ENCODE measurements at places on chromosomes 2 and 18.

GRCh38 chr2:30022444-30023071, 101.2 kb upstream of the ALK start:
- no peak for DNase-seq

GRCh38 chr18:27366151-27366550, 181.0 kb upstream of the CHST9 start:
- no peak for DNase-seq

GRCh38 chr18:32750328-32750727, 22.5 kb downstream of the KLHL14 start:
- DNase-seq, result no peak

DNA sequence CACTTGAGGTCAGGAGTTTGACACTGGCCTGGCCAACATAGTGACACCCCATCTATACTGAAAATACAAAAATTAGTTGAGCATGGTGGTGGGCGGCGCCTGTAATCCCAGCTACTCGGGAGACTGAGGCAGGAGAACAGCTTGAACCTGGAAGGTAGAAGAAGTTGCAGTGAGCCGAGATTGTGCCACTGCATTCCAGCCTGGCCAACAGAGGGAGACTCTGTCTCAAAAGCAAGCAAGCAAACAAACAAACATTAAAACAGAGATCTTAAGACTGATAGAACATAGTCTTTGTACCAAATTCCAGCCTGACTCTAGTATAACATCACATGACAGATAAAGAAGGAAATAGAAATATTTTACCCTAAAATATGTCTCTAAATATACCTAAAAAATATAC, 168.1 kb downstream of the PTPRM start:
- DNase-seq, result no peak

GRCh38 chr2:96952976-96953610, 33.3 kb downstream of the FAM178B start:
- no peak for DNase-seq

- DNase-seq, result no peak
Measured at GRCh38 chr18:74946646-74947375, 262.1 kb downstream of the PTGR3 start.

DNA sequence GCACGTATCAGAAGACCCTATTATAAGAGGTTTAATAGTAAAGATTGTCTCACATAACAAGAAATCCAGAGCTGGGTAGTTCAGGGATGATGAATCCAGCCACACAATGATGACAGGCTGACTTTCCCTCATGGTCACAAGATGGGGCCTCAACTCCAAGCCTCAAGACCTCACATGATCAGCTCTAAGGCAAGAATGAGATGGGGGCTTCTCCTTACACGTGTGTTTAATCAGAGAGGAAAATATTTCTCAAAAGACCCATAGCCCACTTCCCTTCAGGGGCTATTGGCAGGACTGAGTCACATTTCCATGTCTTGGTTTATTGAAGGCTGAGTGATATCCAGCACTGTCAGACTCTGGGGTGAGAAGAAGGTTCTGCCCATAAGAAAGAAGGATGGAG, 100.2 kb upstream of the FOSL2 start:
- DNase-seq, result no peak

- no peak for DNase-seq
Measured at GRCh38 chr2:139454251-139454650, 674.1 kb upstream of the NXPH2 start.

DNA sequence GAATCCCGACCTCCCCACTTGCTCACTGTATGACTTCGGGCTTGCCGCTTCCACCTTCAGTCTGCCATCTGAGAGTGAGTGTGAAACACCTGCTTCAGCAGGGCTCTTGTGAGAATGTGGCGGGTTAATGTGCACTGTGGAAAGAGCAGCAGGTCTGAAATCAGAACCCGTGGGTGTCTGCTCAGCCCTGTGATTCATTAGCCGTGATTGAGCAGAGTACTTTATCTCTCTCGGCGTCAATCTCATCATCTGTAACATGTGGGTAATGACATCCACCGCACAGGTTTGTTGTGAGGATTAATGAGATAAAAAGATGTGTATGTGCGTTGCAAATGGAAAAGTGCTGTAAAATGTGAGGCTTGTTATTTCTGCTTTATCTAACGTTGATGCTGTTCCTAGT, 128.6 kb downstream of the LRATD1 start:
- no peak for DNase-seq

- peak; percentile 44 for DNase-seq
Measured at GRCh38 chr2:170929686-170930050, 615 bp downstream of the GORASP2 start.

DNA sequence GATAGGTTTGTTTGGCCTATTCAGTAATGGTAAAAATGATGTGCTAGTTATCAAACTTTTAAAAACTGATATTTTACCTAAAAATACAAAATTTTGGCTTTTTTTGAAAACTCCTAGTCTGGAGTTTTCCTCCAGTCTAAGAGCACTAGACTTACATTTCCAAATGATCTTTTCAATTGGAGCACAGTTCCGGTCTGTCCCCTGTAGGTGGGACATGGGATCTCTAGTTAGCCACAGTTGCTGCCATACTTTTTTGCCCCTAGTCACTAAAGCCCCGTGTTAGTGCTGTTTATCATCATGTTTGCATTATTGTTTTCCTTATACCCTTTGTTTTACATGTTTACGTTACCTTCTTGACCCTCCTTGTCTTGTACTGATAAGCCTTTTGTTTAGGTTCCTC, 52.4 kb downstream of the RELCH start:
- no peak for DNase-seq

DNA sequence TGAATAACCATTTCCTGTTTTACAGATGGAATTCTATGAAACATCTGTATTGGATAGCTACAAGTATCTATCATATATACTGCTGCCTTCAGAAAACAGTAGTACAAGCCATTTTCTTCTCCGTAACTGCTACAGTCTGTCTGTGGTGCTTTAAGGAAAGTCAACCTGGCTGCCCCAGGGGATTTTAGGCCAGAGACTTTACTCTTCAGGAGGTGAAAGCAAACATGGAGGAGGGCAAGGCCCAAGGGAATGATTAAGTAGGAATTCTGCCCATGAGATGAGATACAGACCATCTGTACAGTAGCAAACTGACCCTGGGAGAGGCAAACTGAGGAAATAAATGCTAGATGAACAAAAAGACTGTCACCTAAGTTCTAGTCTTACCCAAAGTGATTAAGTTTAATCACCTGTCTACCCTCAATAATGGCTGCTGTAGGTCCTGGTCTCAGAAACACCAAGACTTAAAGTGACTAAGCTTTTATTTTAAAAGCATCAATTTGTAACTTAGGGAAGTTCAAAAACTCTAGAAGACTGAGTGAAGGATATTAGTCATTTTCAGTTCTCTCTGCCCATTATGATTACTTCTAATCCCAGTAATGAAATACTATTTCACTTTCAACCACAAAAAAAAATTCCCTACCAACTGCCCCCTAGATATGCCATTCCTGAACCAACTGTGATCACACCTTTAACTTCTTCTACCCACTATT, 14.8 kb downstream of the MBD2 start:
- no peak for DNase-seq

GRCh38 chr2:130378898-130379214, 23.0 kb downstream of the PTPN18 start:
- no peak for DNase-seq

- peak; percentile 48 for DNase-seq
Measured at GRCh38 chr2:128727404-128727803, 408.7 kb upstream of the HS6ST1 start.

DNA sequence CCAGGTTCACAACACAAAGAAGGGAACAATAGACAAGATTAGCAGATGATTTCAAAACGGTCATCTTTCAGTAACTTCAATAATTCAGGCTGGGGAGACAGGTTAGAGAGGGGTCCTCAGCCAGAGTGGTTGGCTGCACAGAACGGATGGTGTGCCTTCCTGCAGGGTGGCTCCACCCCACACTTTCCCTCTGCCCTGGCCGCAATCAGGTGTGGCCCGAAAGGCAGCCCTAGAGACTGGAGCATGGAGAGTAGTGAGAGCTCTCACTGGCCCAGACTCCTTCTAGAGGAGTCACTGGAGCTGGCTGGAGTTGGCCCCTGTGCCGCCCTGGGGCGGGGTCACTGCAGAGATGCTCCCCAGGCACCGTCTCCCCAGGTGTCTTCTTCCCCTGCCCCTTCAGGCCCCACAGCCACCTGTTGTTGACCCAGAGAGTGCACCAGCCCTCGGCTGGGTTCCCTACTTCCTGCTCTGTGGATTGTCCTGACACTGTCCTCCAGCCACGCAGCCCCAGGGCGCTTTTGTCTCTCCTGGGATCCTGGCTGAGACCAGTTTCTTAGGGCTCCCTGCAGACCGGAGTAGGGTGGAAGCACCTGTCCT, 126.8 kb downstream of the PXDN start:
- DNase-seq, result no peak

GRCh38 chr2:177328056-177328455, 63.5 kb upstream of the NFE2L2 start:
- DNase-seq, result no peak

DNA sequence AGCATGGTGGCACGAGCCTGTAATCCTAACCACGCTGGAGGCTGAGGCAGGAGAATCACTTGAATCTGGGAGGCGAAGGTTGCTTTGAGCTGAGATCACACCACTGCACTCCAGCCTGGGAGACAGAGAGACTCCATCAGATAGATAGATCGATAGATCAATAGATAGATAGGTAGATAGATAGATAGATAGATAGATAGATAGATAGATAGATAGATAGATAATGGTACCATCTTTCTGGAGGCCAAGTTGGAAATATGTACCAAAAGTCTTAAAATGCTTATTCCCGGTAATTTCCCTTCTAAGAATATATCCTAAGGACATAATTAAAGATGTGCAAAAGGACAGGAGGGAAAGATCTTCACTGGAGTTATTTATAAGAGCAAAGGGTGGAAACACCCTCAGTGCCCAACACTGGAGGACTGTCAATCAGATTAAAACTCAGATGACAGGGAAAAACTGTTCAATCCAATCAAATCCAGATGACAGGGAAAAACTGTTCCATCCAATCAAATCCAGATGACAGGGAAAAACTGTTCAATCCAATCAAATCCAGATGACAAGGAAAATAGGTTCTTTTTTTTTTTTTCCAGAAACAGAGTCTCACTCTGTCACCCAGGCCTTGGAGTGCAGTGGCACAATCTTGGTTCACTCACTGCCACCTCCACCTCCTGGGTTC, 49.0 kb upstream of the UBE2F start:
- DNase-seq, result no peak

DNA sequence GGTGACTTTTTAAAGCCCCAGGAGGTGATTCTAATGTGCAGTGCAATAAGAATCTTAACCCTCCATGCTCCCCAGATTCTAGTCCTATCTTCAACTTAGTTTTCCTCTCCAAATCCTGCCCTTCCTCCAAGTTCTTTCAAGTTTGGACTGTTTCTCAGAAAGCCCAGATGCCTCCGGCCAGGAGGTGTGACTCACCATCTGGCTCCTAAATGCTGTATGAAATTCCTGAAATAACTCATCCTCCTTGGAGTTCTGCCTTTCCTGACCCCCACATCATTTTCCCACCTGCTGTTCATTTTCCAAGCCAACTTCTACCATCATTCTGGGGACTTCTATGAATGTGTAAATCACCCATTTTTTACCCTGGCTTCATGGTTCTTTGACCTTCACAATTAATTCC, 118.2 kb upstream of the NOL4 start:
- no peak for DNase-seq

GRCh38 chr2:119852214-119852613, 92.5 kb downstream of the PTPN4 start:
- no peak for DNase-seq

DNA sequence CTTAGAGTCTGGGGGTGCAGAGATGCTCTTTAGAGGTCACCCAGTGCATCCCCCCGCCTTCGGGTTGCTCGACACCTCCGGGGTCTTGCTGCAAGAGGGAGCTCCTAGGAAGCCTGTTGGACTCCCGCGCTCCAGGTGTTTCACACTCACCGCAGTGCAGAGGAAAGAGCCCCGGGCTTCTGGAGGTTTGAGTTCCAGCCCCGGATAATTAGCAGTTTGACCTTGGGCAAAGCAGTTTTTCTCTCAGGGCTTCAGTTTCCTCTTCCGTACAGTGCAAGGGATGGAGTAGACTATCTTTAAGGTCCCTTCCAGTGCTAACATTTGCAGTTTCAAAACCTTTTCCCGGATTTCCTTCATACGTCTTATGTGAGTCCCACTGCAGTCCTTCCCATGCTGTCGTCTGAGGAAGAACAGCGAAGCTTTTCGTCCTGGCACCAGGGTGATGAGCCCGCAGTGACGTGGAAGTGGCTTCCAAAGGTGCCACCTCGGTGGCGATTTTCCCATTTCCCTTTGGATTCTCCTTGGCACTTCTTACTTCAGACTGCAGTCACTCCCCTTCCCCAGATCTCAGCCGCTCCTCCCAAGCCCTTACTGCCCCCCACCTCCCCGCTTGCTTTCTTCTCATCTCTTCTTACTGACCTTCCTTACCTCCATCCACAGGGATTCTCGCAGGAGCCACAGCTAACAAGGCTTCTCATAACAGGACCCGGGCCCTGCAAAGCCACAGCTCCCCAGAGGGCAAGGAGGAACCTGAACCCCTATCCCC, 585 bp downstream of the PNKD start:
- no peak for DNase-seq

- no peak for DNase-seq
Measured at GRCh38 chr2:238167344-238167715, 8.6 kb downstream of the ERFE start.

DNA sequence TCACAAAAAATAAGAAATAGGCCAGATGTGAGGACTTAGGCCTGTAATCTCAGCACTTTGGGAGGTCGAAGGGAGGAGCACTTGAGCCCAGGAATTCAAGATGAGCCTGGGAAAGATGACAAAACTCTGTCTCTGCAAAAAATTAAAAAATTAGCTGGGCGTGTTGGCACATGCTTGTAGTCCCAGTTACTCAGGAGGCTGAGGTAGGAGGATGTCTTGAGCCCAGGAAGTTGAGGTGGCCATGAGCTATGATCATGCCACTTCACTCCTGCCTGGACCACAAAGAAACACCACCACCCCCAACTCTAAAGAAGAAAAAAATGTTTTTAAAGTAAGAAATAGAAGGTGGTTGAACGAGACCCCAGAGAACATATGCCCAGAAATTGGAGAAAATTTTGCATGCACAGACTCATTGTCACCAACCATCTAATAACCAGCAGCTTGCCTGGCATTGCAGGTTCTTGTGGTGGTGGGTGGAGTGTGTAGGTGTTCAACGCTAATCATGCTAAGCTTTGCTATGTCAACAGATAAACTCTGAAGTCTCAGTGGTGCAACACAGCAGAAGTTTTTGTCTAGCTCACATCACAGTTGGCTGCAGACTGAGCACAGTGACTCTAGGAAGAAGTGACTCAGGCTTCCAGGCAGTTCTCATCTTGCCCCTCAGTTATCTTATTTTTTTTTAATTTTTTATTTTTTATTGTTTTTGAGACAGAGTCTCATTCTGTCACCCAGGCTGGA, 18.6 kb downstream of the ARL4C start:
- DNase-seq, result peak; percentile 56

- DNase-seq, result no peak
Measured at GRCh38 chr2:32641180-32641579, 13.3 kb downstream of the TTC27 start.

DNA sequence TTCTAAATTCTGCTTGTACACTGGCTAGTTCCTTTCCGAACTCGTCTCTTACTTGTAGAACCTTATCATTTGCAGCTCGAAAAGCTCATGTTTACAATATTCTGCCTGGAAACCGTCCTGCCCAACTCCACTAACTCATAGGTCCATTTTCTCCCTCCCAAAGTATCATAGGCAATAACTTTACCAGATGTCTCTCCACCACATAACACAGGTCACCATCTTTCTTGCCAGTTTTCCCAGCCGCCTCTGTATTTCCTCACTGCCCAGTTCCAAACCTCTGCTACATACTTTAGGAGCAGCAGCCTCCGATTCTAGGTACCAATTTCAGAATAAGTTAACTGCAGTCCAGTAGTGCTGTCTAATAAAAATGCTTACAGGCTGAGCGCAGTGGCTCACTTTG, 259.5 kb downstream of the GLI2 start:
- no peak for DNase-seq

- no peak for DNase-seq
Measured at GRCh38 chr2:25158096-25158852, 10.1 kb downstream of the POMC start.
